ENCODE measurements at places on chromosomes 1 and 21. TPM values are rescaled to one million over a fixed set of nuclear protein-coding genes. Genes with fewer than 3 reads are reported as not detected.

DNA sequence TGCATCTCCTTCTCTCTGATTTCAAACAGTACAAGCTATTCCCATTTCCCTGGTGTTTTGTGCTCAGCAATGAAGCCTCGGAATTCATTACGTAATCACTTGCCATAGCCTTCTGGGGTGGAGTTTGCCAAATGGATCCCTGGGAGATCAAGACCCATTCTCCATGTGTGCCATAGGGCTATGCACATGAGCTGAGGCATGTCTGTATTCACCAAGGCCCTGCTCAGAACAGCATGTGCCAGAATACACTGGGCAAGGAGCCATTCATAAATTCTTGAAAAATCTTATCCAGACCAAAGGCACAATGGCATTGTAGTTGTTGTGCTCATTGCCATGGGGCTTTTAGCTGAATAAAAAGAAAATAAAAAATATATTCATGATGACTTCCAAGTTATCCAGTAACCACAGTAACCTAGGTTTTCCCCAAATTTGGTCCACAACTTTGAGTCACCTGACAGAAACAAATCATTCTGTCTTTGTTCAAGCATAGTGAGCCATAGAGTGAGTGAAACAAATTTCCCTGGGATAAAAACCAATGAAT is 53.0 kb downstream of the CRB1 start:
- no peak for DNase-seq

Gene USH2A
- 0.03 TPM for polyA plus RNA-seq

Gene KIAA1614
- polyA plus RNA-seq = 1.1 TPM

DNA sequence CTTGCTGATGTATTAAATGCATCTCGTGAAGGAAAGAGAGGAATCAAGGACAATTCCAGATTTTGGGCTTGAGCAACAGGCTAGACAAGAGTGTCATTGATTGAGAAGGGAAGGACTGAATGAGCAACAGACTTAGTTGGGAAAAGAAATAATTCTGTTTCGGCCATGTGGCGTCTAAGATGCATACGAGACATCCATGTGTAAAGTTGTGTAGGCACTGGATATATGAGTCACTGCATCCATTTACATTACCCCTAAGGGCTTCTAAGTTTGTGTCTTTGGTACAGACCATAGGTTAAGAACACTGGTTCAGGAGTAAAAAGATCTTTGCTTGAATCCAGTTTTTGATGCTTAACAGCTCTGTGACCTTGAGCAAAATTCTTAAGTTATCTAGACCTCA is 307.0 kb upstream of the SGIP1 start:
- DNase-seq = no peak

DNA sequence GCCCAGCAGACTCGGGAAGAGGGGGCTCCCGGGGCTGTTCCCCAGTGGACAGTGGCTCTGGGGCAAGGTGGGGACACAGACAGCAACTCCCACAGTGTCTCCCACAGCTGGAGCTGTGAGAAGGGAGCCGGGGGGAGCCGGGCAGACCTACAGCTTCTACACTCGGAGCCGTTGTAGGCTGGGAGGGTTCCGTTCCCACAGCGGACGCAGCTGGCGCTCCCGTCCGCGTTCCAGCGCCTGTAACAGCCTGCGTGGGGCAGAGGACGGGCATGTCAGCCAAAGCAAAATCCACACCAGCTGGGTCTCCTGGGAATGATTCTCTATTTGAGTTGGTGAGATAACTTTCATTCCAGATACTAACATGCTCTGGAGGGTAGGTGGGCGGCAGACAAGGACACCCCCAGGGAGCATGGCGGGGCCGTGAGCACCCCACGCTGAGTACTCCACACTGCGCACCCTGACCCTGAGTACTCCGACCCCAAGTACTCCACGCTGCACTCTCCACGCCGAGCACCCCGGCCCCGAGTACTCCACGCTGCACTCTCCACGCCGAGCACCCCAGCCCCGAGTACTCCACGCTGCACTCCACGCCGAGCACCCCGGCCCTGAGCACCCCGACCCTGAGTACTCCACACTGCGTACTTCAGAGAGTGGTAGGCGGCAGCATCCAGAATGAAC is 13.4 kb upstream of the RNF223 start:
- DNase-seq = no peak

Gene TCP10L
- polyA plus RNA-seq = 1.5 TPM

GRCh38 chr1:182170891-182171461 is 109.5 kb upstream of the ZNF648 start:
- DNase-seq = no peak

GRCh38 chr1:242128951-242129502 is 130.1 kb upstream of the MAP1LC3C start:
- DNase-seq = peak; percentile 74

Gene CELA3A
- not detected for polyA plus RNA-seq

Gene KCNQ4
- polyA plus RNA-seq = 2.0 TPM
